ENCODE measurements at places on chromosomes 11 and 22.

DNA sequence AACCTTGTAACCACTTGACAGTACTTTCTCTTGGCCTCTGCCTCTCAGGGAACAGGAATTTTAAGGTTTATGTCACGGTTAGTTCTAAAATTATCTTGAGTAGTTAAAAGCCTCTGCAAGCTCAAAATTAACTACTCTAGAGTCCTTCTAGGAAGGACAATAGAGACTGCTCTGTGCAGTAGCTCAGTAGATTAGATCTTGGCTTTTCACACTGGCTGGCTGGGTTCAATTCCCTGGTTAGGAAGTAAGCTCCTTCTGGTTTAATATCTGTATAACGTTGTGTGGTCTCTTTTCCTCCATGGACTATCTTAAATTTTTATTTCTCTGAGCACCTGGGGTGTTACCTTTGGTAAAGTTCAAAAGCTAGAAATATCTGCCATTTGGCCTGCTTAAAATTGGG, 109.2 kb downstream of the AASDHPPT start:
- no peak for DNase-seq

GRCh38 chr22:21811982-21812381, 55.5 kb downstream of the MAPK1 start:
- DNase-seq, result no peak

DNA sequence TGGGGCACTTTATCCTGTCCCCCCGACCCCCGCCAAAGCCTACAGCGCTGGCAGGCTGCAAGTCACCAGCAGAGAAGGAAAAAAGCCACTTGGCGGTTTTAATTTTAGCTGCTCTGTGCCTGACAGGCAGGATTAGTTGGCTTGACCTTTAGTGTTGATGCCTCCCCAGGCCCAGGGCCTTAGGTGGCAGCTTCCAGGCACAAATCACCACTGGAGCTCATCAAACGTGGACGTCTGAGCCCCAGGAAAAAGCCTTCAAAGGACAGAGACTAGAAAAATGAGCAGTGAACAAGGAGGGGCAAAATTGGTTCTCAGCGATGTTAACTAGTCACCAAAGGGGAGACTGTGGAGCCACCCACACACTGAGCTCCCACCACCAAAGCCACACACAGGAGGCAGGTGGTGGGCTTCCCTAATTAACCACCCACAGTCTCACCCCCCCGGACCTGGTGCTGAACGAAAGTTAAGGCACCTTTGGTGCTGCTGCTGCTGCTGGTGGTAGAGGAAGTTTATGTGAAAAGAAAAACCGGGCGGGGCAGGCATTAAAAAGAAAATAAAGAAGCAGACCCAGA, 4.4 kb upstream of the PYGM start:
- DNase-seq, result peak; percentile 28

- DNase-seq, result peak; percentile 55
Observed at GRCh38 chr11:43124272-43124935, 187.4 kb upstream of the API5 start.

DNA sequence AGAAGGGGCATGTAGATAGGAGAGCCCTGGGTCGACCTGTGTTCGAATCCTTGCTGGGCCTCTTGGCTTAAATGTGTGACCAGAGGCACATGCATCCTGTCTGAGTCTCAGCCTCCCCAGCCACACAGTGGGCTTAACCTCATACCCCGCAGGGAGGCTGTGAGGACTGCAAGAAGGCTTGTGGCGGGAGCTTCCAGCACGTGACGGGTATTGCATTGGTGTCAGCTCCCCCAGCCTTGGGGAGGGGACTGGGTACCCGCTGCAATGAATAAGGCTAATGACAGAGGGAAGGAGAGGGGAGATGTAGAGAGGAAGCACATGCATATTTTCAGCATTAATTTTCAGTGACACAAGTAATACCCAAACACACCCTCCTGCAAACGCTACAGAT, 8.1 kb downstream of the RASD2 start:
- no peak for DNase-seq

- no peak for DNase-seq
Observed at GRCh38 chr11:24591283-24591682, 94.4 kb downstream of the LUZP2 start.

DNA sequence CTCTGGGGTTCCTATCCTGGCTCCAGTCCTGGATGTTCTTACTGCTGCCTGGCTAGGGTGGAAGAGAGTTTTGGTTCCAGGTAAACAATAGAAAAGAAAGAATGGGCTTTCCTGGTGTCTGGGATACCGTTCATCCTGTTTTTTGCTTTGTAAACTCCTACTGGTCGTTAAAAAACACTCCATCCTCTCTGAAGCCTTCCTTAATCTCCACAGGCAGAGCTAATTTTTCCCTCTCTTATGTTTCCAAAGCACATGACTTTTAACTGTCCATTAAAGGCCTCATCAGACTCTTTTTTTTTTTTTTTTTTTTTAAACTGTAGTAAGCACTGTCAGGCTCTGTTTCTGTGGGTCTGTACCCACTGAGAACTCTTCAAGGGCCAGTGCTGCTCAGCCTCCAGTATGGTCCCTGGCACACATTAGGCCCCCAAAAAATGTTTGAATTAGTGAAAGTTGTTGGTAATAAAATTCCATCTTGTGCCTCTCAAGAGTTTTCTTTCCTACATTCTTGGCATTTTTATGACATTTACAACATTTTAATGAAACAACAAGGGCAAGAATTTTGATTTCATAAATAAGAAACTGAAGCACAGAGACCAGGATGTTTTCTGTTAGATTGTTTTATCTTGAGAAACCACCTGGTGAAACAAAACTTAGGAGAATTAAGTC, 104.2 kb downstream of the TEAD1 start:
- DNase-seq, result no peak

DNA sequence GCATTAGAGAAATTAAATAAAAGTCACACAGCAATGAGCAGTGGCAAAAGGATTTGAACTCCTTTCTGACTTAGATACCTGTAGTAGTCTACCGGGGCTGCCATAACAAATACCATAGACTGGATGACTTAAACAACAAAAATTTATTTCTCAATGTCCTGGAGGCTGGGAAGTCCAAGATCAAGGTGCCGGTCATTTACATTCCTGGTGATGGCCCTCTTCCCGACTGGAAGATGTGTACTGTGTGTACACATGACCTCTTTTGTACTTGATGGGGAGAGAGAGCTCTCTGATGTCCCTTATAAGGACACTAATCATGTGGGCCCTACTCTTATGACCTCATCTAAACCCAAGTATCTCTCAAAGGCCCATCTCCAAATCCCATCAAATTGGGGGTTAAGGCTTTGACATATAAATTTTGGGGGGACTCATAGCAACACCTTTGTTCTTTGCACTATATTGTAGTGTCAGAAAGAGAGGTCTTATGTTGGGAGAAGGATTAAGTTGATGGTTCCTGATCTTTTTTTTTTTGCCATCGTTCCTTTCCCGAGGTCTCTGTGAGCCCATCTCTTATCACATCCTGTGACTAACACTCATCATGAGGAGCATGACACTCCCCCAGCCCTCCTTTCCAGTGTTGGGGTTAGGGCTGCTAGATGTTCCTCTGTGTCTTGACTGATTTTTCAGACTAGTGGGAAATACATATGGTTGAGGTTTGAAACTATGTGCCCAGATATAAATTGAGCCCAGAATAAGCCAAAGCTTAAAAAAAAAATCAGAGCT, 104.3 kb downstream of the TRAF6 start:
- DNase-seq, result no peak

GRCh38 chr11:12534549-12534948, 139.7 kb upstream of the TEAD1 start:
- no peak for DNase-seq

GRCh38 chr11:94130298-94131046, 1.8 kb downstream of the PANX1 start:
- DNase-seq, result no peak

- no peak for DNase-seq
Observed at GRCh38 chr11:42055606-42056005, 596.2 kb upstream of the LRRC4C start.

DNA sequence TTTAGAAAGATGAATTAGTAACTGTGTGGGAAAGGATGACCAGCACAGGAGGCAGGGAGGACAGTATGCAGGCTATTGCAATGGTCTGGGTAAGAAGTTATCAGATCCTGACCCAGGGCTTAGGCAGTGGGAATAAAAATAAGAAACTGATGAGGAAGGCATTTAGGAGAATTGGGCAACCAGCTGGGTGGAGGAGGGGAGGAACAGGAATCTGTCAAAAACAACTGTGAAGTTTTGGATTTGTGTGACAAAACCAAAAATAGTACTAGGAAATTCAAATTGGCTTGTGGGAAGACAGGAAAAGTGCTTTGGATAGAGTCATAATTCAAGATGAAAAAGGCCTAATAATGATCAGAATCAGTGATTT, 27.9 kb downstream of the MMP13 start:
- no peak for DNase-seq

DNA sequence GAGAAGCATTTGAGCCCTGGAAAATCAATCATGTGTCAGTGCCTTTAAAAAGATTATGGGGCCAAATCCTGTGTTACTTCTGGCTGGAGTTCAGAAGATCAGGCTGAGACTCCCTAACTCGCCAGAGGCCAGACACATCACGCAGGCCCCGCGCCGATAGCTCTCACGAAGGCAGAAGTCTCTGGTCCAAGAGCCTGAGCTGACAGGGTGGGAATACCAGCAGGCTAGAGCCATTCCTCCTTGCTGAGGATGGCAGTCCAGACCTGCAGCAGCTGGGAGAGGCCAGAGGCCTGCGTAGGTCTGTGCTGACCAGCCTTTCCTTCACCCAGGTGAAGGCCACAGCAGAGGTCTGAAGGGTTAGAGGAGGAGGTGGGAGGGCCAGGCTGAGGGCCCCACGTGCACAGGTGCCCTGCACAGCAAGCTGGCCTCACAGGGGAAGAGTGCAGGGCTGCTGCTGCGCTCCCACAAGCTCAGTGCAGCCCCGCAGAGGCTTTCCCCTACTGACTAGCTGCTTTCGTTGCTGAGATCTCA, 52.9 kb downstream of the ST14 start:
- DNase-seq, result no peak

GRCh38 chr11:35851342-35851741, 92.5 kb upstream of the LDLRAD3 start:
- DNase-seq, result no peak

DNA sequence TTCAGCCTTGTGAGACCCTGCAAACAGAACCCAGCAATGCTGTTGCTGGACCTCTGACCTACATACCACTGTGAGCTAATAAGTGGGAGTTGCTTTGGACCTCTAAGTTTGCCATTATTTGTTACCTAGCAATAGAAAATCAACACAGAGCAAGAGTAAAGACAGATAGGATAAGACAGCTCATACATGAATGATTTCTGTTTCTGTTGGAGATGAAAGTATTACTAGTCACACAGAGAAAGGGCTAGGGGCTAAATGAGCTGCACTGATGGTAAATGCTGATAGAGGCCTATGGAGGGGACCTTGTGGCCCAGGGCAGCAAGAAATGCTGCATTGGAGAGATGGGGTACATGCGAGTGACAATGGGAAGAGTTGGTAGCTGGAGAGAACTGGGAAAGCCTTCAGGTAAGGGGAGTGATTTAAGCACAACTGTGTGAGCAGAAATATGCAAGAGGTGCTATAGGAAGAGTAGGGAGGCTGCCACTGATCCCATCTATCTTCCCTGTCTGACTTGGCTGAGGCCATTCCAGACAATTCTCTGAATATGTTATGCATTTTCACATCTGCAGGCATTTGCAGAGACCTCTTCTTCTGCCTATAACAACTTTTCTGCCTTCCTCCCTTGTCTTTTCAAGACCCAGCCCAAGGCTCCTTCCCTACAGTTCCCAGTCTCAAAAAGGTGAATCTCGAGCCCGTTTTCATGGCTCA, 46.1 kb upstream of the SYN3 start:
- no peak for DNase-seq

DNA sequence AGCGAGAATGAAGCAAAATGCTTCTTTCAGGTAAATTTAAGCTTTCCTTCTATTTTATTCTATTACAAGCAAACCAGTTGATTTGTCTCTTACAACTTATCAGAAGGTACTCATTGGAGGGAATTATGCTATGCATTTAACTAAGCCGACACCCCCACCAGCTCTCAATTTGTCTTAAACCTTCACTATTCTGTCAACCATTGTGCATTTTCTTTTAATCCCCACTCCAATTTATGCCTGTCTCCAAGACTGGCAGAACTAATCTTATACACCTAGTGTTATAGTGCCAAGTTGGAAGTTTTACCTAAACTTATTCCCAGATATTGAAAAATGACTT, 12.5 kb downstream of the TAF1D start:
- no peak for DNase-seq

- peak; percentile 32 for DNase-seq
Observed at GRCh38 chr11:3867209-3868091, 12.0 kb downstream of the STIM1 start.

DNA sequence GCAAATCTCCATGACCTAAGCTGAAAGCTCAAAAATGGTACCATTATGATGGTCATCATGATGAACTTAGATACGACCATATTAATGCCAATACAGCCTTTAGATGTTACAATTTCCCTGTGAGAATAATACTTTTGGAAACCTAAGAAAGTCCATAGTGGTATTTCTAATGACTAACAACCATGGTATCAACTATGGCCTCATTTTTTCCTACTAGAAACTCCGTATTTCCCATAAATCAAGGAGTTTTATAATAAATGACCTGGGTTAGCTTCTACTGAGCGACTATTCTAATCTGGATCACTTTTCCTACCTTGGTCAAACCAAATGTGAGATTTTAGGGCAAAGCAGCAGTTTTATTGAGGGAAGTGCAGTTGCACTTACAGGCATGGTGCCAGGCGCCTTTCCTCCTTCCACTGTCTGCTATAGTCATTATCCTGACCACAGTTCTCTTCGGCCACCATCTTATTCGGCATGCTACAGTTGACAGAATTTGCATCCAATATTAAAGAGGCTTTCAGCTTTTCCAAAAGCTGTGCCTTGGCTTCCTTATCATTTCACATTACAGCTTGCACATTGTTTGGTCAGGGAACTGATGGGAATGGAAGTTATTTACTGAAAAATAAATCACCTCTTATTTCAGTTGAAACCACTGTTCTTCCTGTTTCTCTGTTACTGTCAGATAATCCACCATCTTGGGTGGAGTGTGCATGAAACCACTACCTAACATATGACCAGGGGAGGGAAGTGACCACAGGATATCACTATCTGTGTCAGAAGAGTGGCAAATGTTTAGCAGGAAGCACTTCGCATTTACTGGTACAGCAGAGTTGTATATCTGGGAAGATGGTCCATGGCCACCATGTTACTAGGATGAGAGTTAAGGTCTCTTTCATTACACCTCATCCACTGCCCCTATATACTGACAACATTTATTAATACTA, 74.5 kb upstream of the PICALM start:
- DNase-seq, result no peak

- DNase-seq, result no peak
Observed at GRCh38 chr11:36328966-36329673, 33.0 kb downstream of the PRR5L start.

- no peak for DNase-seq
Observed at GRCh38 chr11:109739379-109739778, 317.4 kb downstream of the C11orf87 start.

DNA sequence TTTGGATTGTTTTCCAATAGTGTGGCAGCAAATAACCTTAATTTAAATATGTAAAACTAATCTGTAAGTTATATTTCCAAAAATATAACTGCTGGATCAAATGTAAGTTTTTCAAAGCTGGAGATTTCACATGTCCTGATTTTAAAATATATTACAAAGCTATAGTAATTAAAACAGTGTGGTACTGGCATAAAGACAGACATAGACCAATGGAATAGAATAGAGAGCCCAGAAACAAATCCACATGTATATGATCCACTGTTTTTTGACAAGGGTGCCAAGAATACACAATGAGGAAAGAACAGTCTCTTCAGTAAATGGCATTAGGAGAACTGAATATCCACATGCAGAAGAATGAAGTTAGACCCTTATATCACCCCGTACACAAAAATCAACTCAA, 4.0 kb downstream of the OR4X2 start:
- no peak for DNase-seq

All from eye (tissue), 1 donor.